Foreskin keratinocyte (primary cell): ENCODE measurements at places on chromosomes 13 and 19.

- no peak for DNase-seq
Observed at GRCh38 chr13:106774621-106775020, 206.7 kb upstream of the ARGLU1 start.

- no peak for DNase-seq
Observed at GRCh38 chr13:77752512-77753069, 55.1 kb downstream of the SLAIN1 start.

- DNase-seq, result no peak
Observed at GRCh38 chr13:67155898-67156722, 74.0 kb downstream of the PCDH9 start.

DNA sequence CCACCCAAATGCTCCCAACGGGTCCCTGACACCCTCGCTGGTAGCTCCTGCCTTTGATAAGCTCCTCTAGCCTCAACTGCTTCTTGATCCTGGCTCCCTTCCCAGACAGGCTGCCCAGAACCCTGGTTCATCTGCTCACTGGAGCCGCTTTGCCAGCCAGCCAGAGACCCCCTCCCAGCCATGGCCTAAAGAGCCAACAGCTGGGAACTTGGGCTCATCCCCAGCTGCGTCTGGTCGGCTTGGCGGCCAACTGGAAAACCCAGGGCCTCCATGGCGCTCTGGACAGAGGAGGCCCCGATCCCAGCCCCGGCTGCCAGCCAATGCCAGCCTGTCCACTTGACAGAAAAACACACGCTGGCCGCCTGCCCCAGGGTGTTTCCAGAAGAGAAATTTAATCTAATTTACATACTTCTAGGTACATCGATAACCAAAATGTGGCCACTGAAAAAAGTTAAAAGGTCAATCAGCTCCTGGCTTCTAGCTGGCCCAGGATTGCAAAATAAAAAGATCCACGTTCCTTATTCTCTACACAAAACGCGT, 3.0 kb upstream of the AKAP8L start:
- DNase-seq, result no peak

DNA sequence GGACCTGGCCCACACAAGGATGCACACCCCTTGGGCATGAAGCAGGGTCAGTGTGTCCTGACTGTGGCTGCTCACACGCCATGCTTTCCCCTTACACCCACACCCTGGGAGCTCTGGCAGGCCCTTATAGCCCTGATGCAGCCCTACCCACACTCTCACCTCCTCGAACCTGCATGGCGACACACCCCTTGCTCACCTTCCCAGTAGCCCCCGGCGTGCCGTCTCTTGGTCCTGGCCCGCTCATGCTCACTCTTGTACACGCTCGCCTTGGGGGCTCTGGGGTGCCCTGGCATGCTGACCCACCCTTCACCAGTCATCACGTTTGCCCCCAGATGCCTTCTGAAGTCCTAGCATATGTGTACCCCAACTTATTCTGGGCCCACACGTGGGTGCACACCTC, 56.1 kb downstream of the MAP4K1 start:
- DNase-seq, result no peak

GRCh38 chr13:29484796-29485195, 110.7 kb downstream of the SLC7A1 start:
- no peak for DNase-seq
